SHP77 treated with DMSO at 0.1 percent for 48 hours (cell line): ENCODE measurements at places on chromosomes 1 and 21.

- no peak for DNase-seq
Measured at GRCh38 chr1:68907491-68907890, 410.6 kb upstream of the DEPDC1 start.

- no peak for DNase-seq
Measured at GRCh38 chr1:228267962-228268880, 60.4 kb downstream of the OBSCN start.

GRCh38 chr21:40471103-40471502 lies 375.9 kb downstream of the DSCAM start:
- no peak for DNase-seq

DNA sequence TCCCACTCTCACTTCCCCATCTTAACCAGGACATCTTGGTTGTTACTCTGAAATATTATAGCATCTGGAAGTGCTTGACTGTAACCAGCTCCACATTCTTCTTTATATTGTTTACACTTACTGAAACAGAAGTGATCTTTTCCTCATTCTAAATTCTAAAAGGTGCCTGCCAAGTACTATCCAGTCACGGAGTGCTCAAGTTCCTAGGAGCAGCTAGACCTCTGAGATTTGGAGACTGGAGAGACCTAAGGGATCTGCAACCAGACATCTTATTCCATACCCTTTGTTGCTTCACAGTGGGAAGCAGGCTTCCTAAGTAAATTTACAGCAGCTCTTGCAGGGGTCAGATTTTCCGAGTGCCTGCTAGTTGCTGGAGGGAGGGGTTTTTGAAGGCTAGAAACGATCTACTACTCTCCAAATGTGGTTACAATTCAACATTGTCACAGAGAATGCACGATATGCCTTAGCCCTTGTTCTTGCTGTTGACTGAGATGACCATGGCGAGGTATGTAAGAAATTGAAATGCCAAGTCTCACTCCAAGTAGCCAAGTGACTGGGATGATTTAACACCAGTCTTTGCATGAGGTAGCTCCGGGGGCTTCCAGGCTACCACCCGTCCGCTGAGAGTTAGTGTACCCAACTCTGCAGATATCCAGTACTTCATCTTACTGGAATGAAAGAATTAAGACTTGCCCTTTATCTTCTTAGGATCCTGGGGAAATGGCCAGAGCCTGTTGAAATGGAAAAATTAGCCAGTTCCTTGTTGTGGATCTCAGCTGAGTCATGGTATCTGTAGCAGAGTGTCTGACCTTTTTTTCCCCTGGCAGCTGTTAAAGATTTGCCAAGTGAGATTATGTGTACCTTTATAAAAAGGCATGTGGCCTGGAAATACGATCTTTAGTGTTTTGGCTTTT lies 150.8 kb downstream of the MAST2 start:
- no peak for DNase-seq

DNA sequence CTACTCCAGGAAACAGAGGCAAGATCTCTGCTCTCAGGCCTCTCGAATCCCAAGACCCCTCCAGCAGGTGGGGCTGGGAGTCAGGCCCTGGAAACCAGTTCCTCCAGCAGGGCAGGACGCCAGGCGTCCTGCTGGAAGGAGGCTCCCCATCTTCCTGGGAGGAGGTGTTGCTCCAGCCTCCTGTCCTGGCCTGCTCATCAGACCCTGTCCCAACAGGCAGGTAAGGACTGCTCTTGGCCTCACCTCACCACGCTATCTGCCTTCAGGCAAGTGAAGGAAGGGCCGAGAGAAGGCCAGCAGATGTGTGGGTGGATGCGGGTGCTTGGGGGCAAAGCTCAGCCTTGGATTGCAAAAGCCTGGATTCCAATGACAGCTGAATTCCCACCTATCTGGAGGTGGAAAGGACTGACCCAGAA lies 82.9 kb downstream of the SSBP3 start:
- no peak for DNase-seq

- no peak for DNase-seq
Measured at GRCh38 chr1:11321656-11322491, 48.9 kb downstream of the UBIAD1 start.

DNA sequence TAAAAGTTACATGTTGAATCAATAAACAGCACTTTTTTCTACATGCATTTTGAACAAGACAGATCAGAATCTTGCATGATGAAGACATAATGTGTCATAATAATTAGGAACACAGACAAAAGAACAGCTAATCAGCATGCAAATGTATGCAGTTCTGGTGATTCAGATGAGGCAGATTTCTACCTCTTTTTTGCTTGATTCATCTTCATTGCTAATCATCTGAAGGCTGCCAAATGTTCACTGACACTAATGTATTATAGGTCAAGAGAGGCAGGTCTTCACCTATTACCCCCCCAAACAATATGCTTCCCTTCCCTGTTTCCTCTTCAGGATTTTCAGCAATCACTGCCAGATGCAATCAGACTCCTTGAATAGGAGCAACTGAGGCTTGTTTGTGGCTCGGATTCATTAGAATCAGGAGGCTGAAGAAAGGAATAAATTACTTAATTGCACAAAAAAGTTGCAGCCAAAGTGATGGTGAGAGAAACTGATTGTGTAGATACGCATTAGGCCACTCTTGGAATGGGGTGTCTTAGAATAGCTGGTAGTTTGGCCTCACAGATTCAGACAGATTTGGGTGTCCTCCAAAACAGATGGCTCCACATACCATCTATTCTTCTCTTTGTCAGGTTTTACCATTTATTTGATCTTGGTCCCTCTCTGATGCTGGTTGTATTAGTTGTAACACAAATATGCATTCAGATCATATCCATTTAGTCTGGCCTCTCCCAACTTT lies 275.4 kb downstream of the RPS6KC1 start:
- no peak for DNase-seq

DNA sequence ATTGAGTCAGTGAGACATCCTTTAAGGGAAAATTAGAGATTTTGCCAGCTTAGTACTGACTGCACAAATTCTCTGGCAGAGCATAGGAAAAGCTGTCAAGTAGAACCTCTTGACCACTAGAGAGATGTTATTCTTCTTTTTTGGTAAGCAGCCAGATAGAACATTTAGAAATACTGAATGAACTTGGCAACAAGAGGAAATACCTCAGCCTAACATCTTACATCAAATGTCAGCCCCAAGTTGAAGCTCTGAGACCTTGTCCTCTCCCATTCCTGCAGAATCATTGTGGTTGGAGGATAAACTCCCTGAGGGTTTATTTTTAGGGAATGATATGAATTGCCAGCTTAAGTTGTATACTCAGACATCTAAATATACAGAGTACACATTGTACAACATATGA lies 53.5 kb downstream of the MIGA1 start:
- DNase-seq = no peak

GRCh38 chr1:41517062-41517438 lies 32.6 kb upstream of the EDN2 start:
- no peak for DNase-seq

- DNase-seq = no peak
Measured at GRCh38 chr1:11472741-11473140, 6.2 kb upstream of the DISP3 start.

- no peak for DNase-seq
Measured at GRCh38 chr1:244757091-244757939, 78.1 kb upstream of the COX20 start.

- DNase-seq = no peak
Measured at GRCh38 chr1:196734460-196734859, 40.2 kb upstream of the CFHR3 start.

GRCh38 chr1:65911679-65912078 lies 119.0 kb downstream of the PDE4B start:
- DNase-seq = no peak

- no peak for DNase-seq
Measured at GRCh38 chr1:30569384-30569783, 154.0 kb downstream of the MATN1 start.

GRCh38 chr1:113835686-113836290 lies 23.5 kb upstream of the RSBN1 start:
- peak; percentile 2 for DNase-seq

GRCh38 chr1:89407360-89407759 lies 43.5 kb downstream of the GBP6 start:
- DNase-seq = no peak

DNA sequence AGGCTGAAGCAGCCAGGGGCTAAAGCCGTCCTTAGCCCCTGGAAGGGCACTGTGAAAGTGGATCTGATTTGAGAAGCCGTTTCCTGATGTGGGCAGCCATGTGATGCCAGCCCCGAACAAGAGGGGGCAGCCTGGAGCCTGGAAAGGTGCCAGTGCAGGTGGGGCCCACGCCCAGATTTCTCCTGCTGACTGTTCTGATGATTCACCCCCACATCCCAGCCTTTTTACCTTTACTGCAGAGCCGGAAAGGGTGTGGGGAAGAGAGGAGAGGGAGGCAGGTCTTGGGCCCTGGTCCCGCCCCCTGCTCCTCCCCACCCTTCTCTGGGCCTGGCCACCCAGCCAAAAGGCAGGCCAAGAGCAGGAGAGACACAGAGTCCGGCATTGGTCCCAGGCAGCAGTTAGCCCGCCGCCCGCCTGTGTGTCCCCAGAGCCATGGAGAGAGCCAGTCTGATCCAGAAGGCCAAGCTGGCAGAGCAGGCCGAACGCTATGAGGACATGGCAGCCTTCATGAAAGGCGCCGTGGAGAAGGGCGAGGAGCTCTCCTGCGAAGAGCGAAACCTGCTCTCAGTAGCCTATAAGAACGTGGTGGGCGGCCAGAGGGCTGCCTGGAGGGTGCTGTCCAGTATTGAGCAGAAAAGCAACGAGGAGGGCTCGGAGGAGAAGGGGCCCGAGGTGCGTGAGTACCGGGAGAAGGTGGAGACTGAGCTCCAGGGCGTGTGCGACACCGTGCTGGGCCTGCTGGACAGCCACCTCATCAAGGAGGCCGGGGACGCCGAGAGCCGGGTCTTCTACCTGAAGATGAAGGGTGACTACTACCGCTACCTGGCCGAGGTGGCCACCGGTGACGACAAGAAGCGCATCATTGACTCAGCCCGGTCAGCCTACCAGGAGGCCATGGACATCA lies at the start of gene SFN:
Gene SFN, plus strand, starts transcription at position 369 of the 904 bp plus-strand sequence. Its CDS starts 64 bp downstream, at position 433.
- peak; percentile 63 for DNase-seq

DNA sequence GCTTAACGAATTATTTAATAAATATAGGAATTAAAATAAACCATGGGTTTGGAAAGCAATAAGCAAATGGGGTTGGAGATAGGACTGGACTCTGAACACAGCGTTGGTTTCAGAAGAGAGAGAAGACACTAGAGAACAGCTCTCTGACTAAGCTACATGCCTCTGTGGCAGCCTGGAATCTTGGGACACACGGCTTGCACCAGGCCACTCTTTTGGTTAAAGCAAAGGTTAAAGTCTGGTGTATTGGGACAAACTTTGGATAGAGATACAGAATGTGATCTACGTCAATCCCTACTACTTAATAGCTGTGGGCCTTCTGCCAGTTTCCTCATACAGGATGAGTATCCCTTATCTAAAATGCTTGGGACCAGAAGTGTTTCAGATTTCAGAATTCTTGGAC lies 49.7 kb upstream of the HSD17B7 start:
- DNase-seq = no peak

- DNase-seq = no peak
Measured at GRCh38 chr1:150572918-150573647, 6.3 kb downstream of the MCL1 start.

- no peak for DNase-seq
Measured at GRCh38 chr1:248288391-248288790, 10.6 kb upstream of the OR2T33 start.

DNA sequence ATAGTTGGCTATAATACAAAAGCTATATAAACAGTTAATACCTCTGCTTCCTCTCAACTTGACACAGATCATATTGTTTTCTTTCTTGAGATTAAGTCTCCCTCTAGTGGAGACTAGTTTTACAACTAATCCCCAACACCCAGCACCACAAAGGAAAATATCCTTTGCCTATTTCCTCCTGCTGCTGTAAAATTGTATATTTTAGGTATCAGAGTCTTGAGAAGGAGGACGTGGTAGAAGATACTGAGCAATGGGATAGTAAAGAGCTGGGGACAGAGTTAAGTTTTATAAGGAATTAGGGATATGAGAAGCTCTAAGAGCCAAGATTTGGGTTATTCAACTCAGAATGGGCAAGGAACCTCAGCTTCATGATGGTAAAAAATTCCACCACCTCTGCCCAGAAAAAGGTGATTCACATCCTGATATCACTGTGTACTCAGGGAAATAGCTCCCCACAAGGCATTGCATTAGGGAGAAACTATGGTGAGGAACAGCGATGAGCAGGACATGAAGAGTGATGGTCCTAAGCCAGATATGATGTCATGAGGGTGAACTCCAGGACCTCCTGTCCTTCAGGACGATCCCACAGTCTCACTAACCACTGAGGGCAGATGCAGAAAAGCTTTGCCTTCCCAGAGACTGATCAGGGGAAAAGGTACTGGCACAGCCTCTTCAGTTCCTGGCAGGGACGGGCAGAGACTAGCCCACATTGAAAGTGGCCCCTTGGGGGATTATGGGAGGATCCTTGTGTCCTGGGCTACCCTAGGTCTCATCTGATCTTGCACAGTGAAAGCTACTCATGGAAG lies 14.7 kb upstream of the CFAP126 start:
- peak; percentile 60 for DNase-seq

DNA sequence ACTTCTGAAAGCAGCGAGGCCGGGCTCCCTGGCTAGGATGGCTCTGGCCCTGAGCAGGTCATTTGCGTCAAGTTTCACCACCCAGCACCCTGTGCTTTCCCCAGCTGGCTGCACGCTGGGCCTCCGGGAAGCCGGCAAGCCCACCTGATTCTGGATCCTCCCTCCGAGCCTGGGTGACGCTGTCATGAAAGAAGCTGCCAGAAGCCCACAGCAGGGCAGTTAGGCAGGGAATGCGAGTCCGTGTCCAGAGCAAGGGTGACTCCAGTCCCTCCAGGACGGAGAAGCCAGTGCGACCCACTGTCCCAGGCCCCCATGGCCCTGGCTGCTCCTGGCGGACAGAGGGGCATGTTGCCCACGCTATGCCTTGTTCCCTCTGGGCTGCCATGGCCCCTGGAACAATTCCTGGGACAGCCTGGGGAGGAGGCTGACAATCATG lies 44.4 kb upstream of the PCBP3 start:
- DNase-seq = no peak

- no peak for DNase-seq
Measured at GRCh38 chr1:87170931-87171598, 157.6 kb upstream of the LMO4 start.

GRCh38 chr1:20120796-20121195 lies 1.5 kb upstream of the PLA2G2D start:
- DNase-seq = no peak

DNA sequence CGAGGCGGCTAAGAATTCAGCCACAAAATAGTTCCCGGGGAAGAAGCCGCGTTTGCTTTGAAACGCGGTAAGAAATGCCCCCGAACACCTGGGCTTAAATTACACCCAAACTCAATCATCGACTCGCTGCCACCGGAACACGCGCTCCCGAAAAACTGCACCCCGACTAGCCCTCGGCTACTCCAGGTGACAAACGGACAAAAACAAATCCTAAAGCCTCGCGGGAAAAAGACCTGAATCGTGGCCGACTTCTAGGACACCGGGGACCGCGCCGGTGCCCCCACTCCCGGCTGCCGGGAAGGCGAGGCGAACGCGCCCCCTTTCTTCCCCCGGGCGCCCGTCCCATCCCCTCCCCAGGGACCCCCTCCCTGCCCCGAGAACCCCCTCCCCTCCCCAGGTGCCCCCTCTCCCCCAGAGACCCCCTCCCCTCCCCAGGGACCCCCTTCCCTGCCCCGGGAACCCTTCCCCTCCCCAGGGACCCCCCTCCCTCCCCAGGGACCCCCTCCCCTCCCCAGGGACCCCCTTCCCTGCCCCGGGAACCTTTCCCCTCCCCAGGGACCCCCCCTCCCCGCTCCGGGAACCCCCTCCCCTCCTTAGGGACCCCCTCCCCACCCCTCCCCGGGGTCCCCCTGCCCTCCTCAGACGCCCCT lies 628 bp downstream of the C1orf159 start:
- no peak for DNase-seq
